Esophagus muscularis mucosa (tissue), 4 donors: ENCODE measurements at places on chromosomes 7 and 10. TPM values are rescaled to one million over a fixed set of nuclear protein-coding genes. Genes with fewer than 3 reads are reported as not detected.
A peak's percentile ranks its signal among the peaks of the same experiment; 100 is the strongest.

DNA sequence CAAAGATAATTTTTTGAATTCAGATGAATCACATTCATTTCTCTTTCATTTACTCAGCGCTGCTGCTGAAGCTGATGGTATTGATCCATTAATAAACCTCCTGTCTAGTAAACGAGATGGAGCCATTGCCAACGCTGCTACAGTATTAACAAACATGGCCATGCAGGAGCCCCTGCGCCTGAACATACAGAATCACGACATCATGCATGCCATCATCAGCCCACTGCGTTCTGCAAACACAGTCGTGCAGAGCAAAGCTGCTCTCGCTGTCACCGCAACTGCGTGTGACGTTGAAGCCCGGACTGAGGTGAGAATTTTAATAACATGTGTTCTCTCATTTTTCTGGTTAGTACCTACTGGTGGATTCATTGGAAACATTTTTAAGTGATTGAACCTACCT, 70.2 kb downstream of the ARMC3 start:
- H3K4me1 ChIP-seq = no peaks in the 10 kb centered on the region
- H3K27ac ChIP-seq = no peak overlapping the region
- no peak overlapping the region for H3K4me3 ChIP-seq
- no peak for DNase-seq
- no peaks in the 10 kb centered on the region for H3K36me3 ChIP-seq

DNA sequence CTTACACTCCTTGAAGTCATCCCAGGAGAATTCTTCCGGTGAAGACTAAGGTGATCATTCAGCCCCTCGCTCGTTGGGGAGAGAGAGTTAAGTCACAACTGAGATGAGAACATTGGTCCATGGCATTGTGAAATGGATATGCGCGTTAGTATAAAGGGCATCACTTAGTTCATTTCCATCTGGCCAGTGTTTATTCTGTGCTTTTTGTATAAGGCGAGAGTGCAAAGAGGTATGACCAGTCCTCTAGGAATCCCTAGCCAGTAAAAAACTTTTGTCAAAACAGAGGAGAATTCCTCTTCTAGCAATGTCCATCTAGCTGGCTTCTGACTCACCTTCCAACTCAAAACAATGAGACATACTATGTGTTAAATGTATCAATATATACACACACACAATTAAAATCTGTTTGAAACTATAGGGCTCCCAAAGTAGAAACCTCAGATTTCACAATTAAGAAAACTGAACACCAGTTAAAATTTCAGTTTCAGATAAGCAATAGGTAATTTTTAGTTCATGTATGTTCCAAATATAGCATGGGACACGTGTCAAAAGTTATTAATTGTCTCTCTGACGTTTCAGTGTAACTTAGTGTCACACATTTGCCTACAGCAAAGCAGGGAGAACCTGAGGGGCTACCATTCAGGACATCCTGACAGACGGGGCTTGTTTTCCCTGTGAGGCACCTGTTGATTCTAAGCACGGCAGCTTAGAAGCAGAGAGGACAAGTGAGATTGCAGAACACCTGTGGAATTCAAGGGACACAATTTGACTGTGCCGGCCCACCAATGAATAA, 158.9 kb downstream of the KLF6 start:
- peaks cover 23% of the 10 kb centered on the region for H3K4me1 ChIP-seq
- H3K4me3 ChIP-seq = no peak overlapping the region
- no peak for DNase-seq
- H3K36me3 ChIP-seq = no peaks in the 10 kb centered on the region
- no peaks in the 10 kb centered on the region for H3K27me3 ChIP-seq

DNA sequence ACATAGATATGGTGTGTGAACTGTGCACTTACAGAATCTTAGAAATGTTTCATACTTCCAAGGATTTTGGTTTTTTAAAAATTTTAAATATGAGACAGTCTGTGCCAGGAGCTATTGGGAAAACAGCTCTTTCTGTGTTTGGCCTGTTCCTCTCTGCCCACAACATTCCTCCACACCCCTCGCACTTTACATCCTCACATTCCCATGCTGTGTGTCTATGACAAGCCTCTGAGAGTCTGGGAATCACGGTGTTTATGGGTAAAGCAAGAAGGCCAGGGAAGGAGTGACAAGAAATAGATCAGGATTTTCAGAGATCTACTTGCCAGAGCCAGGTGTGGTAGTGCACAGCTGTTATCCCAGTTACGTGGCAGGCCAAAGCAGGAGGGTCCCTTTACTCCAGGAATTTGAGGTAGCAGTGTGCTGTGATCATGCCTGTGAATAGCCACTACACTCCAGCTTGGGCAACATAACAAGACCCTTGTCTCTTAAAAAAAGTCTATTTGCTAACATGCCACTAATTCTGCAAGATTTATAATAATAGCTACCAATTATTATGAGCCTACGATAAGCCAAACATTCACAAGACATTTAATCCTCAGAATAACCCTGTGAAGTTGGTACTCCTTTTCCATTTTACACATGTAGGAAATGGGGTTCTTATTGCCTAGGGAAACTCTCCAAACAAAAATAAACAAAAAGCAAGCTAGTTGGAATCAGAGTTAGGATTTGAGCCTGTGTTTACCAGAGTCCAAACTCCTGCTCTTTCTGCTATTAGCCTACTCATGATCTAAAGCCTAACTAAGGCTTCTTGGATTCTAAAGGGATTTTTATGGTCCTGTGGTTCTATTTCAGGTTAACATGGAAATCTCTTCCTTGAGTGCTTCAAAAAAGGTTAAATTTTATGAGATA, 168.3 kb upstream of the SP8 start:
- H3K27me3 ChIP-seq = no peaks in the 10 kb centered on the region
- H3K36me3 ChIP-seq = no peaks in the 10 kb centered on the region
- DNase-seq = no peak
- H3K27ac ChIP-seq = no peak overlapping the region
- no peak overlapping the region for H3K4me3 ChIP-seq

DNA sequence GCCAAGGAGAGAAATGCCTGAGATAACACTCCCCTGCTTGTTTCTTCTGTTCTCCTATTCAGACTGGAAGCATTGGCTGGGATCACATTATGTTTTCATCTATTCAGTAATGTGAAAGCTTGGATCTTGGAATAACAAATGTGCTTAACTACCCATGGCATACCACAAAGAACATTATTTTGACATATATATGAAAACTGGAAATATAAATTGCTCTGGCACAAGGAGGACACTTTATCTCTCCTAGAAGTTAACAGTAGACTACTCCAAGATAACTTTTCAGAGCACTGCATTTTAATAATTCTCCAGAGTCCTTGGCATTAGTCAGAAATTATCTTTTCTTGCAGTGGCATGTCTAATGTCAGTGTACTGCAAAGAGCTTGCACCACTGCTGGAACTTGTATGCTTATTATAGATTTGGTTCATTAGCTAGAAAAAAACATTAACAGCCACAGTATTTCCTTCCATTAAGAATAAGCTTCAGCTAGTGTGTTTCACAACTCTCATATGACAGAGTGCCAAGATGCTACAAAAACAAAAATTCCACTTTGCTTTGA, 169.3 kb upstream of the LRRN3 start:
- H3K36me3 ChIP-seq = no peaks in the 10 kb centered on the region
- peaks cover 47% of the 10 kb centered on the region for H3K4me1 ChIP-seq
- no peak for DNase-seq
- H3K4me3 ChIP-seq = no peak overlapping the region
- H3K27ac ChIP-seq = no peak overlapping the region

DNA sequence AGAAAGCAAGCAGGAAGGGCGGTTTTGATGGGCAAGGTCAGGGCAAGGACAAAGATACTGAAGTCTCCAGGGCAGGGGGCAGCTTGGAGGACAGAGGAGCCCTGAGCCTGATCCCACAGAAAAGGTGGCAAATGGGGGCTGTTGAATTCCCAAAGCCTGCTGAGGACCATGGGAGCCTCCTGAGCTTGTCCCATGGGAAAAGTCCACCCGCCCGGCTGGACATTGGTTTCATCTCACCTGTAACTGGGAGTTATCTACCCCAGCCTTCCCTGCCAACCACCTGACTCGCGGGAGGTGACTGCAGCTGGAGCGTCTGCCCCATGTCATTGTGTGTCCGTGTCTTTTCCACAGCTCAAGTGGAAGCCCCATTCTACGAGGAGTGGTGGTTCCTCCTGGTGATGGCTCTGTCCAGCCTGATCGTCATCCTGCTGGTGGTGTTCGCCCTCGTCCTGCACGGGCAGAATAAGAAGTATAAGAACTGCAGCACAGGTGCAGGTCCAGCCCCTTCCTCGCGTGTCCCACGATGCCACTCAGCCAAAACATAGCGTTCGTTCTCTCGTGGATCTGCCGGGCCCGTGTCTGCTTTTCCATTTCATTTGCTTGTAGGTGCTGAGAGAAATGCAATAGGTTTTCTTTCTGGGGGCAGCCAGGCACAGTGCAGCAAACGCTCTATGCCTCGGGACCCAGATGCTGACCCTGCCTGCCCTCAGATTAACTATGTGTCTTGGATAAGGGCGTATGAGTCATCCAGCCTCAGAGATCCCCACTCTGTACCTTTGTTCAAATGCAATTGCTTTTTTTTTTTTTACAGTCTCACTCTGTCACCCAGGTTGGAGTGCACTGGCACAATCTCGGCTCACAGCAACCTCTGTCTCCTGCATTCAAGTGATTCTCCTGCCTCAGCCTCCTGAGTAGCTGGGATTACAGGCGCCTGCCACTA, 444.5 kb upstream of the FOXK1 start:
- H3K4me3 ChIP-seq = no peak overlapping the region
- peaks cover 2% of the 10 kb centered on the region for H3K36me3 ChIP-seq
- no peak for DNase-seq
- H3K4me1 ChIP-seq = no peaks in the 10 kb centered on the region
- H3K27ac ChIP-seq = no peak overlapping the region
- no peaks in the 10 kb centered on the region for H3K27me3 ChIP-seq

- no peak overlapping the region for H3K4me3 ChIP-seq
- H3K27me3 ChIP-seq = no peaks in the 10 kb centered on the region
- no peak for DNase-seq
- peaks cover 30% of the 10 kb centered on the region for H3K4me1 ChIP-seq
- peak overlapping the region; percentile 12 for H3K27ac ChIP-seq
These were observed 75.3 kb downstream of the DOCK4 start for GRCh38 chr7:112130729-112131410.

DNA sequence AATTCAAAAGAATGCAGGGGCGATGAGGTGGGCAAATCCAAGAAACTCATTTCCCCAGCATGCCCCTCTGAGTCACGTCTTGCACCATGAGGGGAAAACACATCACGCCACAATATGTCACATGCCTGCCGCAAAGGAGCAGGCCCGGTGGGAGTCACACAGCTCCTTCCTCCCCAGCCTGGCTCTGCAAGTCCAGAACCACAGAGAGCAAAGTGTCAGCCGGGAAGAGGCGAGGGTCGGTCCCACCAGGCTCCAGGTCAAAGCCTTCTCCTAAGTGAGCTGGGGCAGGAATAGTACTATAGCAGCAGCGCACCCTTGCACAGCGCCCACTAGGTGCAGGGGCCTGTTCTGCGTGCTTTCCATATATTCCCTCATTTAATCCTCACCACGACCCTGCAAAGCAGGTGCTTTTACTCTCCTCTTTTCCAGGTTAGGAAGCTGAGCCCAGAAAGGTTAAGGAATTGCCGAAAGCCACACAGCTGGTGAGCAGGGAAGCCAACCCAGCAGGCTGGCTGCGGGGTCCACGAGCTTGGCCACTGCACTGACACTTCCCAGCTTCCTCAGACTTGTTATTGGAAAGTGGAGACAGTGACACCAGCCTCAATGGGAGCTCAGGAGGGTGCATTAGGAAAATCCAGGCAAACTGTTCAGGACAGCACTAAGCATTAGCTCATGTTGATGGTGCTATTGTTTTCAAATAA, 94.0 kb upstream of the ZMIZ1 start:
- peaks cover 55% of the 10 kb centered on the region for H3K4me1 ChIP-seq
- peak overlapping the region; percentile 99 for H3K27ac ChIP-seq
- peak; percentile 95 for DNase-seq
- no peaks in the 10 kb centered on the region for H3K27me3 ChIP-seq

GRCh38 chr7:93145354-93145753, 2.8 kb downstream of the SAMD9L start:
- peaks cover 5% of the 10 kb centered on the region for H3K4me1 ChIP-seq
- no peak for DNase-seq
- peaks cover 6% of the 10 kb centered on the region for H3K36me3 ChIP-seq
- H3K4me3 ChIP-seq = no peak overlapping the region
- H3K27me3 ChIP-seq = no peaks in the 10 kb centered on the region

CPA1 gene
- total RNA-seq = not detected

- peaks cover 96% of the 10 kb centered on the region for H3K4me1 ChIP-seq
- no peak overlapping the region for H3K4me3 ChIP-seq
- H3K27me3 ChIP-seq = no peaks in the 10 kb centered on the region
- no peak for DNase-seq
These were observed 14.9 kb downstream of the DLG5 start for GRCh38 chr10:77911535-77912123.

DNA sequence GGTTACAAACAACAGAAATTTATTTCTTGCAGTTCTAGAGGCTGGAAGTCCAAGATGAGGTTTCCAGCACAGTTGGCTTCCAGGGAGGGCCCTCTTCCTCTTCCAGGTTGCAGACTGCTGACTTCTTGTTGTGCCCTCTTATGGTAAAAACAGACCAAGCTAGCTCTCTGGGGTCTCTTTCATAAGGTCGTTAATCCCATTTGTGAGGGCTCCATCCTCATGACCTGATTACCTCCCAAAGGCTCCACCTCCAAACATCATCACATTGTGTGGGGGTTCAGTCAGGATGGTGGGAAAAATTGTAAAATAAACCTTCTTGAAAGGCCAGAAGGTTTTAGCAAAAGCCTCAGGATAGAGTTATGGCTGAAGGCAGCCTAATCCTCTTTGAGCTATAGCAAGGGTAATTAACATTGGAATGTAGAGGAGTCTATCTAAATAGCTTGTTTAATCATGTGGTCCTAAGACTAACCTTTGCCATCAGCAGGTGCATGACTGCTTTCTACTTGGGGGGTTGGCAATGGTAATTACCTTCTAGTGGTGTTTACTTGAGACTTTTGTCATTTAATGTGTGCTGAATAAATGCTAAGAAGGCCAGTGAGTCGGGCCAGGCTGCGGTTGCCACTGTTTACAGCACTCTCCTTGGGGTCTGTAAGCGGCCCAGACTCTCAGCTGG, 80.8 kb downstream of the PPP1R17 start:
- H3K4me1 ChIP-seq = no peaks in the 10 kb centered on the region
- H3K27ac ChIP-seq = no peak overlapping the region
- peaks cover 1% of the 10 kb centered on the region for H3K36me3 ChIP-seq
- H3K27me3 ChIP-seq = no peaks in the 10 kb centered on the region
- no peak for DNase-seq

PHKG1 gene
- 1.4 TPM for total RNA-seq

ATRNL1 gene
- 18.0 TPM for total RNA-seq

DNA sequence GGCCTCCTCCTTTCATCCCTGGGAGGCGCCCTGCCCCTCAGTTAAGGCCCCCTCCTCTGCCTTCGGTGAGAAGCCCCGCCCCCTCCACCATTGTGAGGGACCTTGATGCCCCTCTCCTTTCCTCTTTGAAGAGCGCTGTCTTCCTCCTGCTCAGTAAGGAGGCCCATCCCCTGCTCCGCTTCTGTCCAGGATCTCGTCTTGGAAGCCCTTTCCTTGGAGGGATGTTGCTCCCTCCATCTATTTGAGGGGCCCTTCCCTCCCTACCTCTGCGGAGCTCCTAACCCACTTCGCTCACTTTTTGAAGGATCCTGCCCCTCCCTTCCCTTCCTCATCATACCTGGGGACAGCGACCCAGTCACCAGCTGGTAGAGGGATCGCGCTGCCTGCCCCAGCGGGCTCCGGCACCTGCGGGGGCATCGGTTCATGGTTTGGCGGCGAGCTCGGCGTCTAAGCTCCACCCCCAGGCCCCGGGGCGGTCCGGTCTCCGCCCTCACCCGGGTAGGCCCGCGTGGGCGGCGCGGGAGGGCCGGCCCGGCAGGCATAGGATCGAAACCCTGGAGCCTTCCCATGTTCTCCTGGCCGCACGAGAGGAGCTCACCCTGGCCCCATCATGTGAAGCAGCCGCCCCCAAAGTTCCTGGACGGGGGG, 4.1 kb downstream of the KCNIP2 start:
- no peak overlapping the region for H3K27ac ChIP-seq
- no peaks in the 10 kb centered on the region for H3K36me3 ChIP-seq
- DNase-seq = no peak
- H3K27me3 ChIP-seq = no peaks in the 10 kb centered on the region
- H3K4me1 ChIP-seq = peaks cover 43% of the 10 kb centered on the region
- peak overlapping the region; percentile 43 for H3K4me3 ChIP-seq
